Gastroesophageal sphincter (tissue), 4 donors: ENCODE measurements at places on chromosomes 2 and 18. TPM values are rescaled to one million over a fixed set of nuclear protein-coding genes. Genes with fewer than 3 reads are reported as not detected.

Gene COL3A1
- total RNA-seq, result 408 TPM

Gene UGT1A4
- 0.13 TPM for total RNA-seq

Gene MC2R
- not detected for total RNA-seq

Gene KIF5C
- 6.6 TPM for total RNA-seq
